ENCODE measurements at places on chromosomes 6 and 20.
A peak's percentile ranks its signal among the peaks of the same experiment; 100 is the strongest.

DNA sequence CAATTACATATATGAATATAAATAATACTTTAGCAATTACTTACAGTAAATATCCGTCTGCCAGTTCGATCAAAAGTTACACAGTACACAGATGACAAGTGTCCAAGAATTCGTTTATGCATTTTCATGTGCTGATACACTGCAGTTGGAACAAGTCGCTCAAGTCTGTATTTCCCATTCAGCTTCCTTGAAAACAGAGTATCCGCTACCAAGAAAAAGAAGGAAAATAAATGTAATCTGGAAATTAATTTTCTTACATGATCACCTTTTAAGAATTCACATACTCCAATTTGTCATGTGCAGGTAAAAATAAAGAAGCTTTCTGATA is 35.3 kb downstream of the PHIP start:
- DNase-seq, result no peak

- DNase-seq, result no peak
Measured at GRCh38 chr6:37202788-37203491, 33.0 kb downstream of the PIM1 start.

DNA sequence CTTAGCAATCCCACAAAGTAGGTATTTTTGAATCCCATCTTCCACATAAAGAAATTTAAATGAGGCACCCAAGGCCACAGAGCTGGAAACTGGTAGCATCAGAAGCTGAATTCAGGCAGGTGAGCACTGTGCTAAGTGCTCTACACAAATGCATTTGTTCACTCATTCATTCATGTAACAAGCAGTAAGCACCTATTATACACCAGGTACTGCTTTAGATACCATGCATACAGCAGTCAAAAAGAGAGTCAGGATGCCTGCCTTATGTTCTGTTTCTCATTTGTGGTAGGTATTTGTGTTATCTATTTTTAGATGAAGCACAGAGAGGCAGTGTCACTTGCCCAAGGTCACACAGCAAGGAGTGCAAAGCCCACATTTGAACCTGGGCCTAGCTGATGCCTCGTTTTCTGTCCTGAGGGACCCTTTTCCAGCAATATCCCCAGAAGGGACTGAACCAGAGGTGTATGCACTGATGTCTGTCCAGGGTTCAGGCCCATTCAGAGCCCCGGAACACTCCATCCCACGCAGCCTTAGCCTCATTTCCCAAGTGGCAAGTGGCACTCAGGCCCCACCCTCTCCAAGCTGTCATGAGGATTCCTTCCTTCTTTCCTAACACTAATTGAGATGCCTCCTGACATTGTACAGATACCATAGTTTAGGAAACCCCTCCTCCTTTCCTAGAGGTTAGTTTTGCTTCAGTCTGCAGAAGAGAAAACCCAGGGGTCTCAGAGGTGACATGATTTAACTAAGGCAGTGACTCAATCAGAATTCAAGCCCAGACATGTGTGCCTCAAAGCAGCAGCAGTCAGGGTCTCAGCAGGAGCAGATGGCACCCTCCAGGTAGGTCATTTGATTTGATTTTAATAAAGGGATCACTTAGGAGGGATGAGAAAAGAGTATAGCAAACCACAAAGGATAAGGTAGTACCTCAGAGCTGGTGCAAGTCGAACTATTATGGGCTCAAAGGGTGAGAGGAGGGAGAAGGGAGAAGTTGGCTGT is 61.2 kb upstream of the SIRPA start:
- no peak for DNase-seq

GRCh38 chr20:43844778-43845614 is 69.7 kb upstream of the TOX2 start:
- peak; percentile 94 for DNase-seq

DNA sequence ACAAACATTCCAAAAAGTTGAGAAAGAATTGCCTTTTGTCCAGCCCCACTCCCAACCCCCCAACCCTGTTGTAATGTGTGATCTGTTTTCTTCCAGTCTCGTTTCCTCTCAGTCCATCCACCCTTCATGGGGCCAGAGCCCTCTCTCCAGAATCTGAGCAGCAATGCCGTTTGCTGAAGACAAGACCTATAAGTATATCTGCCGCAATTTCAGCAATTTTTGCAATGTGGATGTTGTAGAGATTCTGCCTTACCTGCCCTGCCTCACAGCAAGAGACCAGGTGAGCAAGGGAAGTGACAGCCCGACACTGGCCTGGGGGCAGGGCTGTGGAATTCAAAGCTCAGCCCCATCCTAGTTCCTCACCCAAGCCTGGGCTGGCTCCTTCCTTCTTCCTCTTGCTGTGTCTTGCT is 7.8 kb downstream of the MAVS start:
- DNase-seq, result peak; percentile 29

DNA sequence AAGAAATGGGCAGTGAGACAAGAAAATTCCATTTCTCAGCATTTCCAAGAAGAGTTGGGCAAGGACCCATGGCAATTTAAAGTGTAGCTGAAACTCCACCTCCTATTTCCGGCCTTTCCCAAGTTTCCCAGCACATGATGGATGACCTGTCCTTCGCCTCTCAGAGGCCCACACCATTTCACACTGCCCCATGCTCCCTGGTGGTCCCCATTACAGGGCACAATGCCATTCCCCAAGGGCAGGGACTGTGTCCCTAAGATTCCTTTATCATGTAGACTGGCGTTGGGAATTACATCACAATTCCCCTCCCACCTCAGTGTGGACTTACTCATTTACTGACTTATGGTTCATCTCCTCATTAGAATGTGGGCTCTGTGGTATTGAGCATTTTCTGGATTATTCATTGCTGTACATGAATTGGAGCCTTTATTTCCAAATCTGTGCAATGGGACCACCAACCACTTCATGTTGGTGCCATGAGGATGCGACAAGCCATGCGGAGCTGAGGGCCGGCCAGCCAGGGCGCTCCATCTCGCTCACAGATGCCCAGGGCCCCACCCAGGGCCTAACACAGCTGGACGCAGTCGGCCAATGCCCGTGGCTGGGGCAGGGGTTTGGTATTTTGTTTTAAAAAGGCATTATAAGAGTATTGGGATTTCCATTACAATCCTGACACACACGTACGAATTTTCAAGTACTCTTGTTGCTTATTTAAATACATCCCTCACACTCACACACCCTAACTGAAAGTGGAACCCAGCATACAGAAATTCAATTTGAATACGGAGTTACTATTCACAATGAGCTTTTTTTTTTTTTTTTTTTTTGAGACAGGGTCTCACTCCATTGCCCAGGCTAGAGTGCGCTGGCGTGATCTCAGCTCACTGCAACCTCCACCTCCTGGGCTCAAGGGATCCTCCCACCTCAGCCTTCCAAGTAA is 5.4 kb downstream of the ACSS1 start:
- no peak for DNase-seq

DNA sequence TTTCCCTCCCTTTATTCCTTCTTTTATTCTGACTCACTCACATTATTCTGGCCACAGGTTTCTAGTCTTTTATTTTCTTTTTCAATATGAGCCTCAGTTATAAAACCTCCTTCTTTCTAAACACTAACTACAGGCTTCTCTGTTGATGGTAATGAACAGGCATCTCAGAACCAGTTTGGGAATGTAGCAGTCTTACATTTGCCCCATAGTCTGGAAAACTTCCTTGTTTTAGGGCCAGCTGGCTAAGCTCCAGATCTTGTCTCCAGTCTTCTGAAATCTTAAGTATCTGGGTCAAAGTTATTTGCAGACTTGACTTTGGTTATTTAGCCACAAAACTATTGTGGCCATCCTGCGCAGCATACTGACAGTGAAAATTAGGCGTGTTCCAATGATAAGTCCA is 97.0 kb upstream of the MAN1A1 start:
- peak; percentile 65 for DNase-seq

DNA sequence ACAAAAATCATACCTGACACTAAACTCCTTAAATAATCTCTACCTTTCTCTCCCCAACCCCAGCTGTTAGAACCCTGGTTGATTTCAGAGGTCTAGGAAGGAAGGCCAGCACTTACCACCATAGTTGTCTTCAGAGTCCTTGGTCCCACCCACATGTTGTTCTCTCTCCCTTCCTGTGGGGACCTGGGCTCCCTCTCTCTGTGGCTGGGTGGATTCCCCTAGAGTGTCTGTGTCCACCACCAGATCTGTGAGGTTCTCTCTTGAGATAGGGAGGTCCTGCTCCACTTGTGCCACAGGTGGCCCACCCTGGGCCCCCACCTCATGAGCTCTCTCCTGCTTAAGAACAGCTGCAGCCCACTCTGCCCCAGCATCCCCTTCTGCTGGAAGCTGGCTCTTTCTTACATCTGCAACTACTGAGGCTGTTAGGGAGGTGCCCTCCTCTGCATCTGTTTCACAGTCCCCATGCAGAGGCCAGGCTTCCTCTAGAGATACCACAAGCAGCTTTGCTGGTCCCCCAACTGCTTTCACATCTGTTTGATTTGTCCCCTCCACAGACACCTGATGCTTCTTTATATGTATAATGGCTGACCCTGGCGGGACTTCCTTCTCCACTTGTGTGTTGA is 5.2 kb downstream of the MDC1 start:
- DNase-seq, result no peak

DNA sequence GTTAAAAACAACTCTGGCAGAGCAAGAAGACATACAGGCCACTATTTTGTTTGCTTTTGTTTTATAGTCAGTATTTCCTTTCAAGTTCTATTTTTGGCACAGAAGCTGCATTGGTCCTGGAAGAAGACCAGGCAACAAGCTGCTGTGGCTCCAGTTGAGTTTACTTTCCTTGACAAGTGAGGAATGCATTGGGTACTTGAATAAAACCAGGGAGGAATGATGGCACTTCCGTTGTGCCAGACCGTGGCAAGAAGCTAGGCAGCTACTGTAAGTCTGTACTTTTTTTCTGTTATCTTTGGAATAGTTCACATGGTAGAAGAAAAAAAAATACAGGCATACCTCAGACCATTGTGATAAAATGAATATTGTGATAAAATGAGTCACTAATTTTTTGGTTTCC is 66.3 kb downstream of the NCOA3 start:
- peak; percentile 79 for DNase-seq

DNA sequence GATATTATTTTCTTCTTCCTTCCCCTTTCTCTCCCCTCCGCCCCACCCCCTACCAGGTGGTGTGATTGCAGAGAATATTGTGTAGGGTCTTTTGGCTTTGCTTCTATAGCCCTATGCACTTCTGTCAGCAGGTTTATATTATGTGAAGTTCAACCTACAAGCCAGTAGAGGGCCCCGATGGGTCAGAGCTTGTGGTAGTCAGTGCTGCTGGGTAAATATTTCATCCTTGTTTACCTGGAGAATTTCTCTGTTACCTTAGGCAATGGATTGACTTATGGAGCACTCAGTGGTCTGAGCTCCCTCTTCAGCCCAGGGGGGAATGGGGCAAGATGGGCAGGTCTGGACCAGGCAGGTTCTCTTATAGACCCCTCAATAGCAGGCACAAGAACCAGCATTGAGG is 720.9 kb downstream of the GRIK2 start:
- DNase-seq, result no peak

GRCh38 chr20:13397300-13397724 is 176.2 kb downstream of the ISM1 start:
- no peak for DNase-seq

DNA sequence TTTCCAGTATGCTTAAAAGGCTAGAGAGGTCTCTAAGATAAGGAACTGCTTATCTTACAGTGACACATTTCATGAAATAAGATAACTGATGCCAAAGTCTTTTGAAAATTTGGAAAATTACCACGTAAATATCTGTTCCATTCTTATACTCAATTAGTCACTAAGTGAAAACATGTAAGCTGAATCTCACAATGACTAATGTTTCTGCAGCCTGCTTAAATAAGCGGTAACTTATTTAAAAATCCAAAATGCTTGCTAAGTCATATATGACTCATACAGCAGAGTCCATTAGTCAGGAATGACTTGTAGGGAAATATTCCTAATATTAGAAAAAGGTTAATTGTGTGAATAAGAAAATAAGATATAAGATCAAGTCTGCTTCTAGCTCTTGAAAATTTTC is 27.8 kb upstream of the LGSN start:
- peak; percentile 75 for DNase-seq

GRCh38 chr6:16671302-16672289 is 89.7 kb downstream of the ATXN1 start:
- no peak for DNase-seq

DNA sequence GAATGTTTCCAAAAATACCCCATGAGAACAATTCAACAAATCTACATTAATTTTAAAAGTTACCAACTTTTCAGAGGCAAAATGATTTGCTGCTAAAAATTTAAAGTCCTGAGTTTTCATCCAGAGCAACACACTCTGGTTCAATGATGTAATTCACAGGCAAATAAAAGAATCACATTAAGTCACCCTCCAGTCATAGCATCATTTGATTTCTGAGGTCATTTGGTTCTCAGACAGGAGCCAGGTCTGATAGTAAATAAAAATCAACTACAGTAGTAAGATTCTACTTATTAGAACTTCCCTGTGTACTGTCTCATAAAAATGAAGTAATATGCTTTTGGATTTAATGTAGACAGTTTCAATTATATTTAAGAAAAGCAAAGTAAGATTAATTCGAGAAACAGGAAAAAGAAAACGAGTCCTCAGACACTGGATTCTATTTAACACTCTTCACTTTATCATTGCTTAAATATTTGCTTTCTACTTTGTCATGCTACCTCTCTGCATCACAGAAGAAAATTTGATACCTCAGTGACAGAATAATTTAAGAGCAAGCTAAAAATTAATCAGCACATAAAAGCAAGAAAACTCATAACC is 25.8 kb downstream of the MAP7 start:
- no peak for DNase-seq

- DNase-seq, result no peak
Measured at GRCh38 chr6:4180652-4181255, 45.4 kb upstream of the ECI2 start.

DNA sequence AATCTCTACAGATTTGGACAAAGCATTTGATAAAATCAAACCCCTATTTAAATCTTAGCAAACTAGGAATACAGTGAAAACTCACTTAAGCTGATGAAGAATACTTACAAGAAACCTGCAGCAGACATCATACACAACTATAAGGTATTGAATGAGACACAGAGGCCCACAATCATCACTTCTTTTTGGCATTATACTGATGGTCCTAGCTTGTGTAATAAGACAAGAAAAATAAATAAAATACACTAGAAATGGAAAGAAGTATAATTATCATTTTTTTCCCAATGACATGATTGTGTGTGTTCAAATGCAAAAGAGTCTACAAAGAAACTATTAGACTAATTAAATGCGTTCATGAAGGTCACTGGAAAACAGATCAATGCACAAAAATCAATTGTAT is 8.8 kb upstream of the OR2B6 start:
- DNase-seq, result no peak

GRCh38 chr6:91704531-91704930 is 1117.7 kb upstream of the MAP3K7 start:
- peak; percentile 16 for DNase-seq

- peak; percentile 42 for DNase-seq
Measured at GRCh38 chr6:168964138-168964835, 289.4 kb downstream of the THBS2 start.
